ENCODE measurements at places on chromosomes 1 and 21. TPM values are rescaled to one million over a fixed set of nuclear protein-coding genes. Genes with fewer than 3 reads are reported as not detected.

Gene POLR3GL
- 18.6 TPM for total RNA-seq

Gene VWA5B1
- 0.30 TPM for total RNA-seq

Gene MEX3A
- 3.2 TPM for total RNA-seq

Gene GOLT1A
- total RNA-seq = 1.4 TPM

Gene GLRX2
- total RNA-seq = 40.9 TPM

Gene TMCO1
- 56.5 TPM for total RNA-seq

Gene C4BPA
- not detected for total RNA-seq

Gene NUCKS1
- 216 TPM for total RNA-seq

Gene RPTN
- not detected for total RNA-seq

Gene TNNT2
- total RNA-seq = 38.4 TPM

Gene SPRR2E
- total RNA-seq = not detected

Gene SMIM11
- total RNA-seq = 30.3 TPM

Gene DR1
- total RNA-seq = 31.8 TPM

Gene CASQ2
- 1.0 TPM for total RNA-seq

Gene CFHR1
- total RNA-seq = not detected

Gene RGS2
- 29.8 TPM for total RNA-seq

Gene CELA3A
- total RNA-seq = not detected

Gene SDC3
- total RNA-seq = 128 TPM

Gene MTMR11
- total RNA-seq = 13.2 TPM

Gene AMY1A
- total RNA-seq = not detected

Gene WASF2
- 66.9 TPM for total RNA-seq

Gene IQCC
- 3.9 TPM for total RNA-seq

Gene MXRA8
- 11.1 TPM for total RNA-seq

Gene TNFRSF25
- 55.8 TPM for total RNA-seq

Gene OLIG1
- 143 TPM for total RNA-seq

Gene KCNK1
- total RNA-seq = 76.9 TPM

Gene FCRL1
- total RNA-seq = not detected
